ENCODE measurements at places on chromosomes 1 and 21. TPM values are rescaled to one million over a fixed set of nuclear protein-coding genes. Genes with fewer than 3 reads are reported as not detected.

The NME7 gene
- total RNA-seq = 32.2 TPM

The VWA5B1 gene
- total RNA-seq = not detected

The BATF3 gene
- total RNA-seq = 0.59 TPM

The C8A gene
- total RNA-seq = not detected

The IL19 gene
- total RNA-seq = not detected

The DNAJC28 gene
- 0.64 TPM for total RNA-seq

The OR2L5 gene
- not detected for total RNA-seq

The CYP4B1 gene
- total RNA-seq = not detected

The SMIM34 gene
- not detected for total RNA-seq

The GNG4 gene
- total RNA-seq = not detected

The NBPF3 gene
- total RNA-seq = 6.6 TPM

The FAM43B gene
- not detected for total RNA-seq

The EXO1 gene
- total RNA-seq = 13.9 TPM

The KLF17 gene
- not detected for total RNA-seq

The ADORA1 gene
- total RNA-seq = not detected

The TCEANC2 gene
- 2.3 TPM for total RNA-seq

The HRNR gene
- not detected for total RNA-seq

The SLAMF9 gene
- total RNA-seq = not detected

The KCNE1 gene
- total RNA-seq = not detected

The ZYG11A gene
- 1.1 TPM for total RNA-seq

The BARHL2 gene
- not detected for total RNA-seq

The GRHL3 gene
- total RNA-seq = 0.10 TPM

The JTB gene
- total RNA-seq = 223 TPM

The MIXL1 gene
- total RNA-seq = 0.20 TPM

The IFI44L gene
- 37.1 TPM for total RNA-seq

The TTC24 gene
- total RNA-seq = not detected

The PLD5 gene
- not detected for total RNA-seq

The TP53BP2 gene
- 17.7 TPM for total RNA-seq

The IL12RB2 gene
- total RNA-seq = not detected

The FCAMR gene
- total RNA-seq = not detected

The CAPN9 gene
- not detected for total RNA-seq

The GSTM5 gene
- total RNA-seq = not detected

The CR1 gene
- under 0.01 TPM for total RNA-seq

The LHX8 gene
- total RNA-seq = not detected

The LCE1A gene
- total RNA-seq = not detected

The FCRLA gene
- 0.27 TPM for total RNA-seq

The RYR2 gene
- total RNA-seq = not detected

The PTCH2 gene
- 0.13 TPM for total RNA-seq

The KRTAP20-1 gene
- not detected for total RNA-seq

The KCNN3 gene
- total RNA-seq = 0.64 TPM
